GM23248 (cell line): ENCODE measurements at places on chromosomes 16 and 17. TPM values are rescaled to one million over a fixed set of nuclear protein-coding genes. Genes with fewer than 3 reads are reported as not detected.
A peak's percentile ranks its signal among the peaks of the same experiment; 100 is the strongest.

- DNase-seq, result peak; percentile 79
- no peaks in the 10 kb centered on the region; the same call in 1 of the 2 replicates for H3K4me1 ChIP-seq
- no peaks in the 10 kb centered on the region for H3K27me3 ChIP-seq
- H3K4me3 ChIP-seq, result peak overlapping the region; percentile 93
- peak overlapping the region; percentile 49 for H3K27ac ChIP-seq
These were observed 689 bp upstream of the TBC1D24 start for GRCh38 chr16:2473999-2474876.

DNA sequence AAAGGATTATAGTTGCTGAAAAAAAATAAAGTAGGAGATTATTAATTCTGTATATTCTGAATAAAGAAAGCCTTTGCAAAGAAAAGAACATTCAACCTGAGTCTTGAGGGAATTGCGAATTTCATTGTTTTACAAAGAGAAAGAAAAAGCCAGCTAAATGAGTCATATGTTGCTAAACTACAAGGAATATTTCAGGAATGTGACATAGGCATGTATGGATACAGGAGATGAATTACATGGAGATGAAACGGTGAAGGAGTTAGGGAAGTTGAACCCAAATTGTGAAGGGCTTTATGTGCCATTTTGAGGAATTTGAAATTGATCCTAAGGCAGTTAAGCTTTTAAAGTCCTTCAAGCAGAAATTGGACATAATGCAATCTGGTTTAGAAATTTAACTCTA, 177.3 kb upstream of the RBL2 start:
- DNase-seq, result peak; percentile 75
- peak overlapping the region; percentile 16 for H3K27ac ChIP-seq
- no peak overlapping the region for H3K4me3 ChIP-seq
- H3K36me3 ChIP-seq, result peaks cover 61% of the 10 kb centered on the region
- peaks cover 12% of the 10 kb centered on the region for H3K4me1 ChIP-seq

Gene JPH3
- total RNA-seq, result not detected in 2 replicates

Gene NPIPA2
- total RNA-seq, result 0.32 and 0.51 TPM in 2 replicates

- no peaks in the 10 kb centered on the region for H3K27me3 ChIP-seq
- no peak for DNase-seq
- no peak overlapping the region for H3K27ac ChIP-seq
- H3K4me3 ChIP-seq, result no peak overlapping the region
- no peaks in the 10 kb centered on the region for H3K36me3 ChIP-seq
- no peaks in the 10 kb centered on the region for H3K4me1 ChIP-seq
These were observed 187.6 kb downstream of the MYO1D start for GRCh38 chr17:32689348-32689747.

Gene CX3CL1
- not detected in 2 replicates for total RNA-seq

DNA sequence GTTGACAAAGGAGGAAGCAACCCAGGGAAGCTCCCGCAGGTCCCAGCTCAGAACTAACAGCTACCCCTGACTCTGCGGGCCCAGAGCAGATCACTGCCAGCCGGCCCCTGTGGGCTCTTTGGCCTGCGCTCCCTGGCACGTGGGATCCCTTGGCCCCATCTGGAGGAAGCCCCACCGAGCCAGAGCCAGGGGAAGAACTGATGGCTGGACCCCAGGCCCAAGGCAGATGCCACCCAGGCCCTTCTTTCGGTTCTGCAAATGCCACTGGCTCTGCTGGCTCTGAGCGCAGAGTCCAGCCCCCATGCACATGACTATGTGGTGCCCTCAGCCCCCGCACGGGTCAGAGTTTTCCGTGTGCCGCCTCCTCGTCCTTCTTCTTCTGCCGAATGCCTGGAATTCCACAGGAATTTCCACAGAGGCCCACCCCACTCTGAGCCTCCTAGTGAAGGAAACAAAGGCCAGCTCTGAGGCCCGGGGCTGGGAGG, 35.8 kb upstream of the SNN start:
- no peaks in the 10 kb centered on the region for H3K36me3 ChIP-seq
- H3K27me3 ChIP-seq, result no peaks in the 10 kb centered on the region
- DNase-seq, result peak; percentile 93
- H3K4me3 ChIP-seq, result 0 out of 2 replicates have a peak overlapping the region, but pooled peaks have one; percentile 4

DNA sequence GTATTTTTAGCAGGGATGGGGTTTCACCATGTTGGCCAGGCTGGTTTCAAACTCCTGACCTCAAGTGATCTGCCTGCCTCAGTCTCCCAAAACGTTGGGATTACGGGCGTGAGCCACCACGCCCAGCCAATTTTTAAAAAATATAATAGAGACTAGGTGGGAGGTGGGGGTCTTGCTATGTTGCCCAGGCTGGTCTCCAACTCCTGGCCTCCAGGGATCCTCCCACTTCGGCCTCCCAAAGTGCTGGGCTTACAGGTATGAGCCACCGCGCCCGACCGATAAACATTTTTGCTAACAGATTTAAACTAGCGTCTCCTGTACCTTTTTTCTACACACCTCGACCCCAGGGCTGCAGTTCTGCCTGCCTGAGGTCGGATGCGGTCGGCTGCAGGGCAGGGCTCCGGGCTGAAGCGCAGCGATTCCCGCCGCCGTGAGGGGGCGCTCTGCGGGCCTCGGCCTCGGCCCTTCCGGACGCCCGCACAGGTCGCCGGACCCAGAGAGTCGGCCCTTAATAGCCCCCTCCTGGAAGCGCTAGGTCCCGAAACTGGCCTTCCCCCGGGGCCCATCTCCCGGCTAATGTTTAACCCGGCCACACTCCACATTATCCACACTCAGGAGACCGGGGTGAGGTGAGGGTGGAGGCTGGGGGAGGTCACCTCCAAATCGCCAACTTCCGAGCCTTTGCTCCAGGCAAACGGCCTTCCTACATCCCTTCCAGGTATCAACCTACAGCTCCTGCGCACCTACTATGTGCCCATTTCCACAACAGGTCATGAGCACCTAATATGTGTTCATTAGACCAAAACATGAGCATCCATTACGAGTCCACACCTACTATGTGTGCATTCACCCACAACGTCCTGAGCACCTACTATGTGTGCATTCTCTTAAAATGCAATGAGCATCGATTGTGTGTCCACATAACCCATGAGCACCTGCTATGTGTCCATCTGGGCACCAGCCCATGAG, 2.0 kb upstream of the GLIS2 start:
- no peak overlapping the region for H3K27ac ChIP-seq
- no peaks in the 10 kb centered on the region for H3K27me3 ChIP-seq
- H3K4me3 ChIP-seq, result no peak overlapping the region
- DNase-seq, result peak; percentile 52
- H3K4me1 ChIP-seq, result peaks cover 17% of the 10 kb centered on the region

Gene TMEM98
- 143 and 148 TPM in 2 replicates for total RNA-seq

Gene NPIPB8
- not detected in 2 replicates for total RNA-seq

DNA sequence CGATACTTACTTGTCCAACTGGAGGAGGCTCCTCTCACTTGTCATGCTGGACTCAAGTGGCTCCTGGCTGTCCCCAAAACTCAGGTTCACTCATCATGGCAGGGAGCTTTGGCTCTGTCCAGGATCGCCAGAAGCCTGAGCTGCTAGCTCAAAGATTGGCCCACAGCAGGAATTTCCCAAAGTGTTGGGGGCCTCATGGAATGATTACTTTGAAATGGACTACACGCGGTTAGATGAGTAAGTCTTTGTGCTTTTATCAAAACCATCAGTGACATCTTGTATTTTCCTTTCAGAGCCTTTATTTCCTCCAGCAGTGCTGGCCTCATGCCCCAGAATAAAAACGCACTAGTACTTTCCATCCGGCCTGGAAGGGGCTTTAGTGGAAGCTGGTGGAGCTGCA, 29.2 kb upstream of the PHB1 start:
- no peak overlapping the region for H3K27ac ChIP-seq
- peaks cover 18% of the 10 kb centered on the region for H3K27me3 ChIP-seq
- H3K36me3 ChIP-seq, result no peaks in the 10 kb centered on the region
- peak; percentile 64 for DNase-seq
- H3K4me1 ChIP-seq, result peaks cover 14% of the 10 kb centered on the region
- no peak overlapping the region for H3K4me3 ChIP-seq

DNA sequence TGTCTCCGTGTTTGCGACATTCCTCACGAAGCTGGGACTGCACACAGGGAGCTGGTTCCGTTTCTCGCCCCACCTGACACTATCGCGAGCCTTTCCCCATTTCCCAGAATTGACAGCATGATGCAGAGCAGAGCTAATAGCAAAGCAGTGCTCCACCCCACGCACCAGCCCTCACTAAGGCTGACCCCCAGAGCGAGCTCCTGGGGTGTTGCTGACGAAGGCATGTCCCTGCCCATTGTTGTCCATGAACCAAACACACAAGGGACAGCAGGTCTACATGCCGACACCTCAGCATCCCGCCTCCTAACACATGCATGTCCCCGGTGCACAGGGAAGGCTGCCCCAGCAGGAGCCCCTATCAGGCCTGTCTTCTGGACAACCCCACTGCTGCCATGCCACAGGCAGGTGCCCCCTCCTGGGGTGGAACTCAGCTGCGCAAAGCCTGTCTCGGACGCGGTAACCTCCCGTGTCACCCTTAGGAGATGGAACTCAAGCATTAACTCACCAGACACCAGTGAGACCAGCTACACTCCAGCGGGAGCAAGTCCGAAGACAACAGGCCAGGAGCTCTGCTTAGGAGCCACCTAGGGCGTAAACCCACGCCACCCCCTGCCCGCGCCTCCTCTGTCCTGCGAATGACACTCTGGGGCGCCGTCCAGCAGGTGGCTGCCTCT, 16.9 kb upstream of the TRAP1 start:
- no peaks in the 10 kb centered on the region for H3K4me1 ChIP-seq
- H3K4me3 ChIP-seq, result no peak overlapping the region
- peaks cover 30% of the 10 kb centered on the region for H3K36me3 ChIP-seq
- no peak overlapping the region for H3K27ac ChIP-seq
- DNase-seq, result no peak

- H3K27me3 ChIP-seq, result no peaks in the 10 kb centered on the region
- no peak for DNase-seq
- no peak overlapping the region for H3K27ac ChIP-seq
- no peak overlapping the region for H3K4me3 ChIP-seq
These were observed 73.2 kb downstream of the MYH10 start for GRCh38 chr17:8557176-8557806.

Gene GP1BA
- total RNA-seq, result not detected in 2 replicates

DNA sequence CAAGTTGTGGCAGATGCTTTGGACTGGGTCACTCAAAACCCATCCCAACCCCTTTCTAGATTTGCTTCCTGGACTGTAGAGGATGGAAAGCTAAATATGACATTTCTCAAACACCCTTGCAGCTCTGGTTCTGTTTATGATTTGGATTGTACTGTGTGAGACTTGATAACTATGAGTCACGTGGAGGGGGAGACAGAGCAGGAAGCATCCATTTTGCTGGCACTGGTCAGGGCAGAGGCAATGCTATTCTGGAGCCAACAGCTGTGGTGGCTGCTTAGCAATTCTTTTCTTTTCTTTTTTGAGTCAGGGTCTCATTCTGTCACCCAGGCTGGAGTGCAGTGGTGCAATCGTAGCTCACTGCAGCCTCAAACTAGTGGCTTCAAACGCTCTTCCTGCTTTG, 13.6 kb upstream of the TERF2 start:
- peak; percentile 62 for DNase-seq
- no peak overlapping the region for H3K4me3 ChIP-seq
- no peaks in the 10 kb centered on the region for H3K27me3 ChIP-seq

DNA sequence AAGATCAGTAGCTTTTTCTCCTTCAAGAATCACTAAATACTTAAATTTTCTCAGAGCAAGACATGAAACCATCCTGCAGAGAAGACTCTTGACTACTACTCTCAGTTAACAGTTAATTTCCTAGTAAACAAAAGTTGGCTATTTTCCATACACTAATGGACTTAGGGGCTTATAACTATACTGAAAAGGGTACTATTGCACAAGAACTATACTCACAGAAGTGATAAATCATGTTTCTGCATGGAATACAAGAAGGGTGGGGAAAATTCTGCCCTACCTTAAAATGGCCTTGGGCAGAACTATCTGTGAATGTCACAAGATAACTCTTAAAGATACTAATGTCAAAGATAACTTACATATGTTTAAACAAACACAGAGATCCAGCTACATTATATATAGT, 12.5 kb downstream of the ZNF652 start:
- H3K4me1 ChIP-seq, result peaks cover 15% of the 10 kb centered on the region
- no peak overlapping the region for H3K27ac ChIP-seq
- H3K36me3 ChIP-seq, result 0 out of 2 replicates have a peak, but pooled peaks cover 12% of the 10 kb centered on the region
- no peak for DNase-seq
- no peaks in the 10 kb centered on the region for H3K27me3 ChIP-seq
